ENCODE measurements at places on chromosomes 13 and 19. TPM values are rescaled to one million over a fixed set of nuclear protein-coding genes. Genes with fewer than 3 reads are reported as not detected.

KBTBD7 gene
- total RNA-seq = 4.3 TPM

GRCh38 chr13:51826606-51827005 is 18.4 kb downstream of the TMEM272 start:
- peak overlapping the region; percentile 77 for H3K4me3 ChIP-seq
- no peak for DNase-seq
- H3K4me1 ChIP-seq = peaks cover 71% of the 10 kb centered on the region
- no peaks in the 10 kb centered on the region for H3K27me3 ChIP-seq
- no peaks in the 10 kb centered on the region for H3K36me3 ChIP-seq
- H3K27ac ChIP-seq = peak overlapping the region; percentile 98

DNA sequence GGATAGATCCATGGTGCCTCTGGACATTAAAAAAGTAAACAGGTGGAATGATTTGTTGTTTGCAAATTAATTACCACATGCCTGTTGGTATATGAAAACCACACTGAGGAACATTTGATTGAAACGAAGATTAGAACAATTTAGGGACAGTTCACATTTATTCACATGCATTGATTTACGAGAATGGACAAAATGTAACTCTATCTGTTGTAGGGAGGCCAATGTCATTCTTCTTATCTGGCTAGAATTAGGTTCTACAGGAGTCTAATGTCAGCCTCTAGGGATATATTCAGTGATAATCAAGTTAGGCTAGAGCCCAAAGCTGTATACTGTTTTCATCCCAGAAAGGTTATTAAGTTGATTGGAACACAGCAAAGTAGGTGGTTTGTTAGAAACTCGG is 125.4 kb downstream of the COL4A2 start:
- peaks cover 58% of the 10 kb centered on the region for H3K27me3 ChIP-seq
- no peaks in the 10 kb centered on the region for H3K36me3 ChIP-seq
- H3K4me3 ChIP-seq = no peak overlapping the region
- H3K27ac ChIP-seq = no peak overlapping the region
- no peak for DNase-seq

- no peaks in the 10 kb centered on the region for H3K36me3 ChIP-seq
- peaks cover 15% of the 10 kb centered on the region for H3K27me3 ChIP-seq
- peak within 1 kb of the TSS; percentile 57 for H3K4me3 ChIP-seq
- H3K4me1 ChIP-seq = peaks cover 15% of the 10 kb centered on the region
- DNase-seq = no peak
- H3K27ac ChIP-seq = no peak within 1 kb of the TSS
Observed at GRCh38 chr19:48695743-48696352, at the start of gene FUT2. FUT2 (plus strand) TSS chr19:48695971; CDS start chr19:48702957, 6,986 bp downstream.

GRCh38 chr13:110454227-110454859 is 107.2 kb downstream of the RAB20 start:
- peaks cover 4% of the 10 kb centered on the region for H3K4me1 ChIP-seq
- H3K27me3 ChIP-seq = peaks cover 20% of the 10 kb centered on the region
- H3K4me3 ChIP-seq = no peak overlapping the region
- no peaks in the 10 kb centered on the region for H3K36me3 ChIP-seq
- no peak for DNase-seq

- H3K36me3 ChIP-seq = no peaks in the 10 kb centered on the region
- no peak overlapping the region for H3K4me3 ChIP-seq
- peaks cover 10% of the 10 kb centered on the region for H3K4me1 ChIP-seq
- peaks cover 5% of the 10 kb centered on the region for H3K27me3 ChIP-seq
- peak; percentile 24 for DNase-seq
Observed at GRCh38 chr13:44331446-44331845, 42.2 kb upstream of the SERP2 start.

GRCh38 chr13:97724450-97724849 is 229.0 kb upstream of the IPO5 start:
- H3K36me3 ChIP-seq = no peaks in the 10 kb centered on the region
- no peak overlapping the region for H3K27ac ChIP-seq
- no peak for DNase-seq

DNA sequence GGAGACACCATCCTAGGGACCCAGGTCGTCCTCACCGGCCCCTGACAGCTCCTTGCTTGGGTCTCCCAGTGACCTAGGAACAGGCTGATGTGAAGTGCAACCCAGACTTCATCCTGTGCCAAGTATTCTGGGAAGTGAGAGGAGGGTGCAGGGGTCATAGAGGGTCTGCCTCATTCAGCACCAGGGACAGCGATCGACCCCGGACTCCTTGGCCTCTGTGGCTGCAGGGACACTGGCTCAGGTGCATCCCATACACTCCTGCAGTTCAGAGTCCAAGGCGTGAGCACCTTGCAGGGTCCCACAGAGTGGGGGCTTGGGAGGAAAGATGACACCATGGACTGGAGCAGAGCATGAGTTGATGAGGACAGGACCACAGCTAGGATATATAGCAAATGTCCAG is 10.0 kb upstream of the OR10H2 start:
- no peak for DNase-seq
- H3K27me3 ChIP-seq = peaks cover 26% of the 10 kb centered on the region
- no peak overlapping the region for H3K4me3 ChIP-seq

- H3K36me3 ChIP-seq = peaks cover 4% of the 10 kb centered on the region
- peak within 1 kb of the TSS; percentile 95 for H3K4me3 ChIP-seq
- peaks cover 43% of the 10 kb centered on the region for H3K4me1 ChIP-seq
- DNase-seq = peak; percentile 47
Observed at GRCh38 chr19:46746281-46747057, at the start of gene STRN4. STRN4 (minus strand) TSS chr19:46746450; CDS start chr19:46746430, 20 bp downstream.

IGFL1 gene
- not detected for total RNA-seq

DNA sequence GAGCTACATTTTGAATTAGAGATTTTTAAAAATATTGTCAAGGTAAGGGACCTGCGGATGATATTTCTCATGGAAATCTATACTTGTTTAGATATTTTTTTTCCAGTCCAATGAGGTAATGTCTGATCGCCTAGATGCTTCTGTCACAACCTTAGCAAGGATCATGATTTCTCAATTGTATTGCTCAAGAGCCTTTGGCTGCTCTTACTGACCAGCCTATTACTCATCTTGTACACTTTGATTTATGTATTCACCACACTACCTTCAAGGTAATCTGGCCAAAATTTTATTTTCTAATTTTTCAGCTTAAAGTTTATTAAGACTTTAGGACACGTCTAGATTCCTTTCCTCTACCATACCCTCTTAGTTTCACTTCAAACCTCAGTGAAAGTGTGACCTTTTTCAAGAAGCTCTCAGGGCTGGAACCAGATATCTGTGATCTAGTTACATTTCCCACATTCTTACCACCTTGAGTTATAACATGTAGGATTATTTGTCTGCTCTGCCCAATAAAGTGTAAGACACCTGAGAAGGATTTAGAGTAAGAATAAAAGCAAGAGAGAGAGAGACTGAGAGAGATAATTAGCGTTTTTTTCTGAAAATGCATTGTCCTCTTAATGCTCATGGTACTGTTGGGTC is 197.1 kb downstream of the ITGBL1 start:
- no peak overlapping the region for H3K4me3 ChIP-seq
- no peak for DNase-seq
- H3K4me1 ChIP-seq = no peaks in the 10 kb centered on the region

DNA sequence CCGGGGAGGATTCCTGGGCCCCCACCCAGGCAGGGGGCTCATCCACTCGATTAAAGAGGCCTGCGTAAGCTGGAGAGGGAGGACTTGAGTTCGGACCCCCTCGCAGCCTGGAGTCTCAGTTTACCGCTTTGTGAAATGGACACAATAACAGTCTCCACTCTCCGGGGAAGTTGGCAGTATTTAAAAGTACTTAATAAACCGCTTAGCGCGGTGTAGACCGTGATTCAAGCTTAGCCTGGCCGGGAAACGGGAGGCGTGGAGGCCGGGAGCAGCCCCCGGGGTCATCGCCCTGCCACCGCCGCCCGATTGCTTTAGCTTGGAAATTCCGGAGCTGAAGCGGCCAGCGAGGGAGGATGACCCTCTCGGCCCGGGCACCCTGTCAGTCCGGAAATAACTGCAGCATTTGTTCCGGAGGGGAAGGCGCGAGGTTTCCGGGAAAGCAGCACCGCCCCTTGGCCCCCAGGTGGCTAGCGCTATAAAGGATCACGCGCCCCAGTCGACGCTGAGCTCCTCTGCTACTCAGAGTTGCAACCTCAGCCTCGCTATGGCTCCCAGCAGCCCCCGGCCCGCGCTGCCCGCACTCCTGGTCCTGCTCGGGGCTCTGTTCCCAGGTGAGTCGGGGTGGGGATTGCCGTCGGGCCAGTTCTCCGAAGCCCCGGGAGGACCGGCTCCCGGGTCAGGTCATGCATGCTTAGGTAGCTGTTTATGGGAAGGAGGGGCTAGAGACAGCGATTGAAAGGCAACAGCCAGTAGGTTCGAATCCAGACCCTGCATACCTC is at the start of gene ICAM1:
ICAM1 (plus strand) TSS at position 505 of the 779 bp plus-strand sequence; CDS start at position 545, 40 bp downstream.
- H3K4me1 ChIP-seq = peaks cover 34% of the 10 kb centered on the region
- DNase-seq = peak; percentile 86
- peak within 1 kb of the TSS; percentile 78 for H3K4me3 ChIP-seq
- peak within 1 kb of the TSS; percentile 85 for H3K27ac ChIP-seq
- H3K36me3 ChIP-seq = peaks cover 13% of the 10 kb centered on the region

DNA sequence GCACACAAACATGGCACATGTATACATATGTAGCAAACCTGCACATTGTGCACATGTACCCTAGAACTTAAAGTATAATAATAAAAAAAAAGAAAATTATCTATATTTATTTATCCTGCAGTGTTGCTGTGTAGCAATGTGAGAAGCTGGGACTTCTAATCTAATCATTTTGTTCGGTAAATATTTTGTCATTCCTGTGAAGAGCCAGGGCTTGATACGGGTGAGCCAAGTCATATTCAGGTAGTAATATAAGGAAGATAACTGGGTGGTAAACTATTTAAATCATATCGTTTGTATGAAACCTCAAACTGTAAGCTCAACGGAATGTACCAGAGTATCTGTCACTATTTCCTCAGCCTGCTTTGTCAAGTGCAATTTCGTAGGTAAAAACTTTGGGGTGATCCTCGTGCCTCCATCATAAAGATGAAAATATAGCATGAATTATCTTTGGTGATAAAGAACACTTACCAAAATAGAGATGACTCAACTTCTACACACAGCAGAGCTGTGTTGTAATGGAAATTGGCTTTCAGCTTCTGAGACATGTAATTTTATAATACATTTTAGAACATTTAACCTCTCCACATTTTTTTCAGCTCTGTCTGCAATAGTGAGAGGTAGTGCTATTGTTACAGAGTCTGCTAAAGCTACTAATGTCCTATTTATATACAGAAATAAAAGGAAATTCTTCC is 92.9 kb downstream of the PCDH9 start:
- H3K36me3 ChIP-seq = no peaks in the 10 kb centered on the region
- H3K27me3 ChIP-seq = no peaks in the 10 kb centered on the region
- H3K4me3 ChIP-seq = no peak overlapping the region
- no peak for DNase-seq
- no peak overlapping the region for H3K27ac ChIP-seq

FXYD3 gene
- total RNA-seq = not detected

- H3K36me3 ChIP-seq = peaks cover 6% of the 10 kb centered on the region
- no peaks in the 10 kb centered on the region for H3K27me3 ChIP-seq
- peaks cover 41% of the 10 kb centered on the region for H3K4me1 ChIP-seq
- no peak overlapping the region for H3K27ac ChIP-seq
- no peak for DNase-seq
- no peak overlapping the region for H3K4me3 ChIP-seq
Observed at GRCh38 chr19:7994114-7994513, 11.3 kb downstream of the ELAVL1 start.

DNA sequence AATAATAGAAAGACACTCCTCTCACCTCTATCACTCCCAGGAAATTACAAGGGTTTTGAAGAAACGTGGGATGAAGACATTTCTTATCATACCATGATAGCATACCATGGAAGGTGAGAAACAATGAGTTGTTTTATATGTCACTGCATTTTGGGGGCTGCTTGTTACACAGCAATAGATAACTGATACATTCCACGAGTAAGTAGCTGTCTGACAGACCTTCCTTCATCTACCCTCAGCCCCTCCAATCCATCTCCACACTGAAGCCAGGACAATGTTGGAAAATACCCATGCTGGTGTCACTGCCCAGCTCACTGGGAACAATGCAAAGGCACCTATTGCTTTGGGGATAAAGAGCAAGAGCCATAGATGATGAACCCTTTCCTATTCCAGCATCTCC is 68.9 kb upstream of the USP29 start:
- H3K36me3 ChIP-seq = peaks cover 12% of the 10 kb centered on the region
- no peaks in the 10 kb centered on the region for H3K4me1 ChIP-seq
- no peak overlapping the region for H3K4me3 ChIP-seq
- no peak overlapping the region for H3K27ac ChIP-seq

FGF22 gene
- total RNA-seq = not detected

DNA sequence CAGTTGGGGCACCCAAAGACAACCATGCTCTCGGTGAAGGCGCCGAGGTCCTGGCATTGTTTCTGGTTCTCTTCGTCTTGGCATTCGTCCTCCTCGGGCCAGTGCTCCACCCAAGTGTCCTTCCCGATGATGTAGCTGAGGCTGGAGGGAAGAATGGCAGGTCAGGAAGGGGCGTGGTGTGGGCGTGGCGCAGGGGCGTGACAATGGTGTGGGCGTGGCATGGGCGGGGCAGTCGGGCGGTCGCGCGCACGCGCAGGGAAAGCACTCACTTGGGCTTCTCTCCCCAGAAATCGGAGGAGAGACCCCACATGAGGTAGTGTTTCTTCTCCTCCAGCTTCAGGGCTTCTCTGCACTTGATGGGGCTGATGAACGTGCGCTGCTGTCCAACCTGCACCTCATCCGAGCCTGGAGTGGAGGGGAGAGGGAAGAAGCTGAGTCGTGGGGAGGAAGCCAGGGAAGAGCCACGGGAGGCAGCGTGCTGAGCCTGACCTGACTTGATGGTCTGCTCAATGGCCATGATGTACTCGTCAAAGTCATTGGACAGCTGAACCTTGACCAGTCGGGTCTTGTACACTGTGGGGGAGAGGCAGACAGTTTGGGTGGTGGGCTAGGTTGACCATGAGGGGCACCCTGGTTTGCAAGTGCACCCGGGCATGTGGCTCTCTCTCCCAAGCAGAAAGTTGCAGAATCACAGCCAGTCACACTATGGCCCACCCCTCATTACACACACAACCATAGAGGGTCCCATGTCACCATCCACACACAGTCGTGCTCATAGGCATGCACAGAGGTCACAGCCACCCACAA is 8.1 kb upstream of the TNFSF14 start:
- H3K27me3 ChIP-seq = no peaks in the 10 kb centered on the region
- no peak overlapping the region for H3K27ac ChIP-seq
- H3K4me1 ChIP-seq = peaks cover 56% of the 10 kb centered on the region
- H3K36me3 ChIP-seq = peaks cover 3% of the 10 kb centered on the region
- H3K4me3 ChIP-seq = no peak overlapping the region

IL17D gene
- total RNA-seq = 0.20 TPM

NOVA2 gene
- total RNA-seq = not detected

GRCh38 chr13:108276060-108276459 is 6.5 kb downstream of the TNFSF13B start:
- peaks cover 2% of the 10 kb centered on the region for H3K36me3 ChIP-seq
- no peak for DNase-seq
- peaks cover 9% of the 10 kb centered on the region for H3K4me1 ChIP-seq
- H3K27me3 ChIP-seq = no peaks in the 10 kb centered on the region
- H3K27ac ChIP-seq = no peak overlapping the region
- H3K4me3 ChIP-seq = no peak overlapping the region

- DNase-seq = peak; percentile 91
- peaks cover 30% of the 10 kb centered on the region for H3K36me3 ChIP-seq
- H3K4me3 ChIP-seq = peak overlapping the region; percentile 92
- no peaks in the 10 kb centered on the region for H3K27me3 ChIP-seq
- peaks cover 11% of the 10 kb centered on the region for H3K4me1 ChIP-seq
- peak overlapping the region; percentile 95 for H3K27ac ChIP-seq
Observed at GRCh38 chr19:36973021-36973843, 57.1 kb downstream of the ZNF568 start.

All from activated naive CD4-positive, alpha-beta T cell treated with anti-CD3 and anti-CD28 coated beads for 36 hours (primary cell).